ENCODE measurements at places on chromosomes 3 and 15. TPM values are rescaled to one million over a fixed set of nuclear protein-coding genes. Genes with fewer than 3 reads are reported as not detected.

The EPHB1 gene
- 4.8 TPM for polyA plus RNA-seq

The TEX264 gene
- 66.2 TPM for polyA plus RNA-seq

The ACY1 gene
- 142 TPM for polyA plus RNA-seq

The ISLR gene
- 50.5 TPM for polyA plus RNA-seq

The SEMA3G gene
- 34.9 TPM for polyA plus RNA-seq

The ZNF80 gene
- polyA plus RNA-seq = not detected

The SPATA12 gene
- not detected for polyA plus RNA-seq

The ROPN1 gene
- 0.04 TPM for polyA plus RNA-seq

The GOLGA8K gene
- 2.3 TPM for polyA plus RNA-seq

The SERINC4 gene
- polyA plus RNA-seq = 0.26 TPM

The RHCG gene
- 2.2 TPM for polyA plus RNA-seq

The TP63 gene
- polyA plus RNA-seq = 0.91 TPM

The DNAH12 gene
- polyA plus RNA-seq = 0.90 TPM

The LINGO1 gene
- polyA plus RNA-seq = 14.3 TPM

The GP5 gene
- 0.40 TPM for polyA plus RNA-seq

The TMIE gene
- polyA plus RNA-seq = 1.3 TPM

The IL17RC gene
- 40.1 TPM for polyA plus RNA-seq

The RTP3 gene
- not detected for polyA plus RNA-seq

The PRSS50 gene
- polyA plus RNA-seq = 3.2 TPM

The GPR149 gene
- not detected for polyA plus RNA-seq

The FAM174B gene
- 37.9 TPM for polyA plus RNA-seq

The BAHD1 gene
- 20.4 TPM for polyA plus RNA-seq

The TMC3 gene
- 0.20 TPM for polyA plus RNA-seq

The OR5K2 gene
- polyA plus RNA-seq = 0.35 TPM

The CAPN3 gene
- polyA plus RNA-seq = 21.0 TPM

The TGM4 gene
- polyA plus RNA-seq = 0.06 TPM

The MEX3B gene
- polyA plus RNA-seq = 18.9 TPM

The SSUH2 gene
- 4.5 TPM for polyA plus RNA-seq

The LIPH gene
- 1.8 TPM for polyA plus RNA-seq

The PFN2 gene
- 475 TPM for polyA plus RNA-seq

The SEMA5B gene
- 22.3 TPM for polyA plus RNA-seq

The NLGN1 gene
- polyA plus RNA-seq = 3.8 TPM

The ZBED2 gene
- 0.44 TPM for polyA plus RNA-seq

The DPPA2 gene
- 1.2 TPM for polyA plus RNA-seq

Data from right renal pelvis (tissue), 4 donors.